Activated CD4-positive, alpha-beta memory T cell treated with anti-CD3 and anti-CD28 coated beads, Interleukin-2, amount 10 ng/mL, durations not matched to agents 7 days and 5 days (primary cell): ENCODE measurements at places on chromosomes 11 and 22. TPM values are rescaled to one million over a fixed set of nuclear protein-coding genes. Genes with fewer than 3 reads are reported as not detected.

Gene FGF3
- total RNA-seq, result not detected

Gene SMIM35
- 0.55 TPM for total RNA-seq

Gene FOXRED2
- 12.9 TPM for total RNA-seq

Gene CTSF
- total RNA-seq, result 4.3 TPM

Gene GRIA4
- not detected for total RNA-seq

Gene OR4A16
- not detected for total RNA-seq

Gene B3GAT3
- 58.9 TPM for total RNA-seq

Gene PKP3
- total RNA-seq, result not detected

Gene CLDN5
- total RNA-seq, result not detected

Gene NELL1
- total RNA-seq, result not detected

Gene MS4A2
- not detected for total RNA-seq

Gene ZP1
- 0.18 TPM for total RNA-seq

Gene TBX10
- not detected for total RNA-seq

Gene OR51B4
- total RNA-seq, result not detected

Gene PVALB
- total RNA-seq, result not detected

Gene ST14
- total RNA-seq, result not detected

Gene CNTN5
- not detected for total RNA-seq

Gene LDHAL6A
- not detected for total RNA-seq

Gene ELFN2
- 0.38 TPM for total RNA-seq

Gene OR2AG1
- total RNA-seq, result not detected

Gene PELI3
- 6.8 TPM for total RNA-seq

Gene MGAT3
- 0.83 TPM for total RNA-seq
